ENCODE measurements at places on chromosomes 7 and 10.

- peak; percentile 29 for DNase-seq
Measured at GRCh38 chr7:128425850-128426249, 16.1 kb upstream of the IMPDH1 start.

DNA sequence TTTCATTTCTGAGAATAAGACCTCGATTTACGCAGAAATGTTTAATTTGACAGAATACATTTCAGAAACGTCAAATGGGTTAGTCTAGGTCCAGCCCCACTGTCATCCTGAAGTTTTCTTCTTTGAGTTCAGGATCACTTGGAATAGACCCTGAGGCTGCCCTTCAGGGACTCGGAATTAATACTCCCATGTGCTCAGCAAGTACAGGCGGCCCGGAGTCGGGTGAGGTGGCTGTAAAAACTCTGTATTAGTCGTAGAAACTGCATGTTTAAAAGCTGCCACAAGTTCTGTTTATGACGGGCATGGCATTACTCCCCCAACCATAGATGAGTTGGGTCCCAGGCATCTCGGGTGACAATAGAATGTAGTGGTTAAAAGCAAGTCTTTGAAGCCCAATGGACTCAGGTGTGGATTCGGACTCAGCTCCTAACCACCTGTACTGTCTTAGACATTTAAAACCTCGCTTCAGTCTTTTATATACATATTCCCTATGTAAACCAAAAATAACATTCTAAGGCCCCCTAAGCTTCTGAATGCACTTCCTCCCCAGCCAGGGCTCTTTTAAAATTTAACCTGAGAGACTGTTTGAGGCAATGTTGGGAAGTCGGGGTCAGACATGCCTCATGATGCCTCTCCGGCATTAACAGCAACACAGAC, 216.3 kb downstream of the ADARB2 start:
- no peak for DNase-seq

GRCh38 chr10:5496261-5497250, 2.8 kb downstream of the CALML5 start:
- DNase-seq = no peak

- DNase-seq = no peak
Measured at GRCh38 chr10:97200616-97201015, 14.9 kb upstream of the SLIT1 start.
